ENCODE measurements at places on chromosomes 11 and 22.

GRCh38 chr11:8584082-8584481, 9.9 kb downstream of the STK33 start:
- DNase-seq, result no peak

DNA sequence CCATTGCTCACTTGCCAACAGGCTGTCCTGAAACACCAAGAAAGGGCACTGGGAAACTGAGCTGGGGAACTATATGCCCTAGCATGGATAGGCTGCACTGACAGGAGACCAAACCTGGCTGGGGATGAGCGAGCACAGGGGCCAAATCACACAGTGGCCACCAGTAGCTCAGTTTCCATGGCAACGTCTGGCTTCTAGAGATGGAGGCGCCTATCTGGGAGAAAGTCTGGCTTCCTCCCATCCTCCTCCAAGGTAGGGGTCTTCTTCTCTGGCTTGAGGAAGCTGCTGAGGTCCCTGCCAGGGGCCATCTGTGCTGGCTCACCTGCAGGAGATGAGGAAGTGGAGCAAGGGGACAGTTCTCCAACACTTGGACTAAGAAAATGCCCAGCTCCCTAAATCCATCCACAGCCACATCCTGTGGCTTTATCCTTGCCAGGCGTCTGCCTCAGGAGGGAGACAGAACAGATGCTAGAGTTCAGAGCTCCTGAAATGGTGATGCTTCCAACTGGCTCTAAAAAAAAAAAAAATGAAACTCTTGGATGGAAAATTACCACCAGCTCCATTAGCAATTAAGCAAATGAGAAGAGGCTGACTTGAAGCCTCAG, 48.3 kb downstream of the SYT13 start:
- DNase-seq, result no peak

- DNase-seq, result no peak
Measured at GRCh38 chr11:11867720-11868119, 25.9 kb downstream of the USP47 start.

GRCh38 chr22:36887162-36887561, 26.3 kb upstream of the CSF2RB start:
- no peak for DNase-seq

- no peak for DNase-seq
Measured at GRCh38 chr11:43694477-43694876, 13.9 kb downstream of the HSD17B12 start.
